ENCODE measurements at places on chromosomes 3 and 15.

- no peak for DNase-seq
These were observed at the start of gene FBLN2 for GRCh38 chr3:13548696-13549622. FBLN2 (plus strand) TSS chr3:13549125; CDS start chr3:13570356, 21,231 bp downstream.

DNA sequence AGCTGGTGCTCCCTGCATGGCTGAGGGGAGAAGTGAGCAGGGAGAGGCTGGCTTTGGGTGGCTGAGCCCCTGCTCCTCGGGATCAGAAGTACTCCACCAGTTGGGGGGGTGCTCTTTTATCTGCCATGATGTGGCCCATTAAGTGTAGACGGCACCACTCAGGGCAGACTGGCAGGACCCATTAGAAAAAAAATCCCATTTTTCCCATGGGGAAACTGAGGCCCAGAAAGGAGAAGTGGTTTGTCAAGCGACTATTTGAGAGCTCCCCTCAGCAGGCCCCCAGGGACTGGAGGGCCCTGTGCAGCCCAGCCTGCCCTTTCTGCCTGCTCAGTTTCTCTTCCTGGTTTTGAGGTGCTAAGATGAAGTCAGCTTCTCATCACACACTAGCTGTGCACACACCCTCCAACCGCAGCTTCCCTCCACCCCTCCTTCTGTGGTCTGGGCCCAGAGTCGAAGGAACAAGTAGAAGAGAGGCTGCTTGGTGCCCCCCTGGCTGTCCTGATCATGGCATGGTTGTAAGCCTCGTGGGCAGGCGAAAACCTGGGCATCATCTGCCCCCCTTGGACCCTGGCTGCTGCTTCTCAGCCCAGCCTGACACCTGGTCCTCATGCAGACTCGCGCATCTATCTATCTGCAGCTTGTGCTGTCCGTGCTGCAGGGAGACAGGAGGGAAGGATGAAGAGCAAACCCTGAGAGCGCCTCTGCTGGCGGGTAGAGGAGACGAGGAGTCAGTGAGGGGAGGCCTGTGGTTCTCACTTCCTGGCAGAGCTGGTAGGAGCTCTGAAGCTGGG is 5.6 kb downstream of the CSK start:
- no peak for DNase-seq

DNA sequence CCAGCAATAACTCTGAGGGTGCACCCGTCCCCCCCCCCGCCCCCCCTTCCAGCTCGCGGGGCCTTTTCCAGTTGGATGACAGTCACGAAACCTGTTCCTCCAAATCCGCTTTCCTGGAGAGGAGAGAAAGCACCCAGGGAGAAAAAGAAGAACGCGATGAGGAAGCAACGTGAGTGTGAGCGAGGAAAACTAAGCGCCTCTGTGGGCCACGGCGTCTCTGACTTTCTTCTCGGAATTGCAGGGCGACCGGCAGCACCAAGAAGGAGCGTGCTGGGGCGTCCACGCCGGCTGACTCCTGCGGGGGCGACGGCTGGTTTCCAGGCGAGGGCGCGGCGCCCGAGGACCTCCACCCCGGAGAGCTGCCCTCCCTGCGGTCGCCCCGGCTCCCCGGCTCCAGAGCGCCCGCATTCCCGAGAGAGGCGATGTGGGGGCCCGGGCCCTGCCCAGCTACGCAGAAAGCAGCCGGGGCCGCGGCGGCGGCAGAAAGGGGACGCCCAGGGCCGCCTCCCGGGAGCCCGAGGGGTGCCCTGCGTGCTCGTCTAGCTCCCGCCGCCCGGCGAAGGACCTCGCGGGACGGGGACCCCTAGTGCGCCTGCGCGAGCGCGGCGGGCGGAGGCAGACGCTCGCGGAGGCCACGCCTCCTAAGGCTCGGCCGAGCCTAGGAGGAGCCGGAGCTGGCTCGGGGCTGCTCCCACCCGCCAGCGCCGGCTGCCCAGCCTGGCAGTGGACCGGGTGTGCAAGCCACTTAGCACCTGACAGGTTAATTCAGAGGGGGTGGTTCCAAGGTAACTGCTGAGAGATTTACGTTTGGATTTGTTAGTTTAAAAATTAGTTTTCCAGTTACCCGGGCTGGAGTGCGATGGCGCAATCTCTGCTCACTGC is 15.3 kb upstream of the ADIPOQ start:
- DNase-seq, result peak; percentile 74

- DNase-seq, result no peak
These were observed 414.1 kb upstream of the CBLB start for GRCh38 chr3:106282943-106283342.

DNA sequence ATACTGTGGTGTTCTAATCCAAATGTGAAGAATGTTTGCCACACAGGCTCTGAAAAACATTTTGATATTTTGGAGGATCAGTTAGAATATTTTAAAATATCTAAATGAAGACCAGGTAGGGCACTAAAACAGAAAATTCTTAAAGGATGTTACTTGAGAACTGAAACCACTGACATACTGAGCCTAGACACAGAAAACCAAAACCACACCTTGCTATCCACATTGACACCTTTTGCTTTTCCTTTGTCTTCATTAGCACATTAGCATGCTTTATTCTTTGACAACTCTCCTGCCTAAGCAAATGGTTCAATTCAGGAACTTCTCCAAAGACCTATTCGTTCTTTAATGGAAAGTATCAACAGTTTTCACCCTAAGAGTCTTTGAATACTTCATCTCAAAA is 835.9 kb upstream of the GRM7 start:
- DNase-seq, result no peak

DNA sequence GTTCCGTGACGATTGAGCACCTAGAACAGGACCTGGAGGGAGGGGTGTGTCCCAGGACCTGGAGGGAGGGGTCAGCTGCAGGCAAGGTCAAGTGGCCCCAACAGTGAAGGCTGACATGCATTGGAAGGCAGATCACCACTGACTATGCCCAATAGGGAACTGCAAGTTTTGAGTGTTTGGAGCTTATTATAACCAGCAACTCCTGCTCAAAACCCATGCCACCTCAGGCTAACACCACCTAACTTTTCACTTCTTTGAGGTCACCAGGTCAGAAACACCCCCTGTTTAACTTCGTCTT is 93.1 kb downstream of the MYLK start:
- DNase-seq, result no peak

GRCh38 chr3:44198284-44199269 is 43.1 kb upstream of the TOPAZ1 start:
- peak; percentile 35 for DNase-seq

DNA sequence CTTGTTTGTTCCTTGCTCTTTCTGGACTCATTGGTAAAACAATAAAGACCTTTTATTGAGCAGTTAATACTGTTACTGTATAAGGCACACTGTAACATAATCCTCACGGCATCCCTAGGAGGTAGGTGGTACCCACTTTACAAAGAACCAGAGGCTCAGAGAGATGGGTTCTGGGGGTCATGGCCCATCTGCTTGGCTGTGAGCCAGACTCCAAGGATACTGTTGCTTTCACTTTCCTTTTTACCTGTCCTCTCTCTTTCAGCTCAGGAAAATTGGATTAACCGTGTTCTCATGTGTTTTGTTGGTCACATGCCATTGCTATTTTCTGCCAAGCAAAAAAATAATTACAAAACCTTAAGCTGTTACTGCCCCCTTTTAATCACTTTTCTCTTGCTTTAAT is 34.8 kb upstream of the FILIP1L start:
- no peak for DNase-seq

DNA sequence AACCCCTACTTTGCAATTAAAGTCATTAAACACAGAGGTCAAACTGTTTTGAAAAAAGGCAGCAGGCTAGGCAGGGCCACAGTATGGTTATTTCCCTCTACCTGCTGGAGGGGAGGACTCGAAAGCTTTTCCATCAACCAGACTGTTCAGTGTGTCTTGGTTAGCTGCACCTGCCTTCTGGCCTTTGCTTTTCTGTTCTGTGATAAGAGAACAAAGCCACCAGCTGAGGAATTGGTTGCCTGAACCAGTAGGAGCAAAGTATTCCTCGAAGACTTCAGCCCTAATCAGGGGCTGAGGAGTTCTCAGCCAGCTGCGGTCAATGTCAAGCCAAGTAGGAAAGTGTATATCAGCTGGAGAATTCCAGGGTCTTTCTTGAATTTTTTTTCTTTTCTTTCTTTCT is 132.5 kb downstream of the SOX2 start:
- DNase-seq, result no peak

DNA sequence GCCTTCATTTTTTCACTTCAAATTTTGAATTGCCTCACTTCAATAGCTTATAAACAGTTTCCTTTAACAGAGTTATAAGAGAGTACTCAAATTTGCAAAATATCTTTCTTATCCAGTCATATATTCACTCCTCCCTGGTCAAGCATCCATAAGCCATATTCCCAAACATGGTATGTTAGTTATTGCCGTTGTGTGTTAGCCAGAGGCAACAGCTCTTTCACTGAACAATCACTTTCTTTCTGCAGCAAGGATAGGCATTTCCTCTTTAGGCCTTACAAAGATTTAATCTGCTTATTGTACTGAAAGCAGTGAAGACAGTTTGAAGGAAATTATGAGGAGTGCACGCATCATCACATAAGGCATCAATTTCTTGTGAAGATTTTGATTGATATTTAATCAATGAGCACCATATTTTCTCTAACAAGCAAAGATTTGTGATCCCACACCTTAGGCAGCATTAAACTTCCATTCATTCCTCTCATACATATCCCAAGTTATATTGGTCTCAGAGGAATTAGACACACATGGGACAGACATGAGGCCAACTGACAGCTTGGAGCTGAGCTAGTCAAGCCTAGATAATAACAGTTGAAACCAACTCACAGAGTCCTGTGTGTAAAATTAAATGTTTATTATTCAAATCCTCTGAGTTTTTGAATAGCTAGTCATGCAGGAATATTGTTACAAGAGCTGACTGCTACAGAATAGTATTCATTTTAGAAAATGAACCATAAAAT is 80.0 kb upstream of the EPHA6 start:
- DNase-seq, result no peak

DNA sequence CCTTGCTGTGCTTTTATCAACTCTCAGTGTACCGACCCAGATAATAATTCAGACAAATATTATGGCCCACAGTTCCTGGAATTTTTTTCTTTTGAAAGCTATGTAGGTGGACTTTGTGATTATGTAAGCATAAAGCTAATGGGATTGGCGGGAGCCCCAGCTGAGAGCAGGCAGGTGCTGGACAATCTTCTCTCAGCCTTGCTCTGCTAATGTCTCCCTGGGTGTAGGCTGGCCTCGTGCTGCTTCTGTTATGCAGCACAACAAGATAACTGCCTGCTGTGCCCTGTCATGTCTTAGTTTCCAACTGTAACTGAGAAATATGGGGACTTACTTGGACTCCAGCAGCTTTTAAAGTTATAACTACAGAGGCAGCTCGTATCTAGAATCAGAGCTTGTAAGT is 415.0 kb downstream of the PDCD6IP start:
- no peak for DNase-seq

- DNase-seq, result no peak
These were observed 52.5 kb downstream of the PHC3 start for GRCh38 chr3:170128977-170129431.

- no peak for DNase-seq
These were observed 158.6 kb upstream of the RAP2B start for GRCh38 chr3:153003441-153003840.

GRCh38 chr15:90907838-90908507 is 4.9 kb downstream of the MAN2A2 start:
- no peak for DNase-seq

DNA sequence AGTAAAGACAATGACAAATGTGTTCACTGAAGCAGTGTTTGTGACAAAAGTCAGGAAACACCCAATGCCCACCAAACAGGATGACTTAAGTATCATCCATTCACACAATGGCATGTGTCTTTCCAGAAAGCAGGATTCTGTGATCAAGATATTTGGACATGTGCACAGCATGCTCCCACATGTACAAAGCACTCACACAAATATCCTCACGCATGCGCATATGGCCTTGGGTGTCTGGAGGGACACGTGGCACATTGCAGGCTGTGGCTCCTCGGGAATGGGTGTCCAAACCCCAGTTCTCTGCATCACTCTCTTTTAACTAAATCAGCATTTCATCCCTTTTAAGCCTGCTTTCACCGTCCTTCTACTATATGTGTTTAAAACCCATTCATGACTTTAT is 130.5 kb downstream of the KLF13 start:
- DNase-seq, result no peak

GRCh38 chr3:16485395-16485992 is 28.0 kb downstream of the RFTN1 start:
- DNase-seq, result no peak

- DNase-seq, result no peak
These were observed 124.4 kb upstream of the GAP43 start for GRCh38 chr3:115498898-115499297.

GRCh38 chr3:18111796-18112232 is 313.3 kb downstream of the SATB1 start:
- no peak for DNase-seq

DNA sequence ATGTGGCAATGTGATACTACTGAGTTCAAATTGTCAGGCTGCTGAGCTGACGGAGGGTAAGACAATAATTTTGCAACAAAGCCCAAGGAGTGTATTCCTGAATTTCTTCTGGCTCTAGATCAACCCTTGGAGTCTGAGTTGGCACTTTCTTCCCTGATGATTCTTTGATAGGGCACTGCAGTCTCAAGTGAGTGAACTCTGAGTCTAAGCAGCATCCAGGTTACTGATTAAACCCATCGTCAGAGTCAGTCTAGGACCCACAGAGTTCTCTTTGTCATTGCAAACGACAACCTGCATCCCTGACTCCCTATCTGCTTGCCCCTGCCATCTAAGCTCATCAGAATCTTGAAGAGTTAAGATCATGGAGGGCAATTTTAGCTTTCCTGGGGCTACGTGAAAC is 58.6 kb downstream of the MME start:
- DNase-seq, result no peak

- DNase-seq, result no peak
These were observed 96.3 kb downstream of the TPRG1 start for GRCh38 chr3:189267981-189268613.

DNA sequence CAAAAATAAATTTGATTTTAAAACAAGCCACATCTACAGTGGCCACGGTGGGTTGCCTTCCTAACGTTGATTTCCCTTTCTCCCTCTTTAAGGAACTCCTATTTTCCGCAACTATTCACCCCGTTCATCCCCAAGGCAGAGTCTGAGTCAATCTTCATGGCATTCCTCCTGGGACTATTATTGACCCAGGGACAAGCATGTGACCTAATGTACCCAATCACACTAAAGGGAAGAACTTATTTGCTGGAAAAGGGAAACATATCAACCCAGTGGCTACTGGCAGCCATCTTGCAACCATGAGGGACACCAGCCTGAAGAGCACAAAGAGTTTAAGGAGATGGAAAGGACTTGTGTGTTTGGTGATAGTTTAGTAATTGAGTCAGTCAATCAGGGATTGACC is 55.4 kb upstream of the ARHGEF3 start:
- no peak for DNase-seq

DNA sequence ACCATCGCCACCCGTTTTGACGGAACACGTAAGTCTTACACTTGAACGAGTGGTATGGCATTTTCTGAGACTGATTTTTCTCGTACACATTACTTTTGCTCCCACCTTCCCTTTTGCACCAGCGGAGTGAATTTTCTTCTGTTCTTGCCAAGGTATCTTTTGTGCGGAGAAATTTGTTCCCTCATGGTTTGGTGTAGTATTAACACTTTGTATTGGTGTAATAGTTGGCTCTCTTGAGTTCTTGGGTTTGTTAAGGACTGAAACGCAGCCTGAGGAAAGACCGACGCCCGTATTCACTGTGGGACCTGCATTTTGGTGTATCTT is 420 bp downstream of the KCNH8 start:
- peak; percentile 42 for DNase-seq
